ENCODE measurements at places on chromosomes 4 and X. TPM values are rescaled to one million over a fixed set of nuclear protein-coding genes. Genes with fewer than 3 reads are reported as not detected.

The PITX2 gene
- 0.25 TPM for total RNA-seq

DNA sequence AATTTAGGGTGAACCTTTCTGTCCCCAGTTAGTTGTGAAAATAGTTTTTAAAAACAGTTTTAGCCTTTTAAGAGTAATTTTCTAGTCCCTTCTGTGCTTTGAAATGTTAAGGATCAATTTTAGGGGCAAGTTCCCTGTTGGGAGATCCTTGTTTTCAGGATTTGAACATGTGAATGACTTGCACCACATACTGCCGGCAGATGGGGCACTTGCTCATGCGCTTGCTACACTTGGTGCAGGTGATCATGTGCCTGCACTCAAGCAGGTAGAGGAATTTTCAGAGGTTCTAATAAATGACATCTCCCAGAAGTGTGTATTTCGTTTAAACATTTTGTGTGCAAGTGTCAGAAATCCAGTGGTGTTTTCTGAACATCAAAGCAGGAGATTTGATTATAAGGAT lies 195.9 kb downstream of the CHM start:
- no peak for DNase-seq

The AKAP14 gene
- not detected for total RNA-seq

- DNase-seq: peak; percentile 25
Measured at GRCh38 chr4:140971077-140971792, 162.0 kb downstream of the RNF150 start.

- DNase-seq: no peak
Measured at GRCh38 chrX:126485409-126485808, 67.2 kb downstream of the DCAF12L1 start.
